Panc1 (cell line): ENCODE measurements at places on chromosomes 5 and 9.

DNA sequence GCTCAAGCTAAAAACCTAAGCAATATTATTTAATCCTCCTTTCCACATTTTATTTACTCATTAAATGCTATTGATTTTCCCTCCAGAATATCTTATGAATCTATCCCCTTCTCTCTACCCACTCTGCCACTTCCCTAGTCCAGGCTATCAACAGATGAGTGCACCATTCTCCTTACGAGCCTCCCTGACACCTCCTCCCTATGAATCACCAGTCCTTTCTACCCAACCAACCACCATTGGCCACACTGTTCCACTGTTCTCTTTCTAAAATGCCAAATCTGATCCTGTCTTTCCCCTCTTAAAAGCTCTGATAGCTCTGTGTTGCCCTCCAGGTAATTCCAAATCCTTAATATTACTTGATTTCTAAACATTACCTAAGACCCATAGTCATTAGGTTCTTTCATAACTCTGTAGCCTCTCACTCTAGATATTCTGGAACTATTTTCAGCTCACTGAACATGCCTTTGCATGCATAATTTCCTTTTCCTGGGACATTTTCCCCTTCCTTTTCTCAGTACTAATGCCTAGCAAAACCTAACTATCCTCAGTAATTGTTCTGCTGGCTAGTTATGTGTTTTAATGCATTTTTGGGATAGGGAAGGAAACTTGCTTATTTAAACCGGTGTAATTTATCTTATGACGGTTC, 126.3 kb downstream of the UNC13B start:
- no peak for DNase-seq

DNA sequence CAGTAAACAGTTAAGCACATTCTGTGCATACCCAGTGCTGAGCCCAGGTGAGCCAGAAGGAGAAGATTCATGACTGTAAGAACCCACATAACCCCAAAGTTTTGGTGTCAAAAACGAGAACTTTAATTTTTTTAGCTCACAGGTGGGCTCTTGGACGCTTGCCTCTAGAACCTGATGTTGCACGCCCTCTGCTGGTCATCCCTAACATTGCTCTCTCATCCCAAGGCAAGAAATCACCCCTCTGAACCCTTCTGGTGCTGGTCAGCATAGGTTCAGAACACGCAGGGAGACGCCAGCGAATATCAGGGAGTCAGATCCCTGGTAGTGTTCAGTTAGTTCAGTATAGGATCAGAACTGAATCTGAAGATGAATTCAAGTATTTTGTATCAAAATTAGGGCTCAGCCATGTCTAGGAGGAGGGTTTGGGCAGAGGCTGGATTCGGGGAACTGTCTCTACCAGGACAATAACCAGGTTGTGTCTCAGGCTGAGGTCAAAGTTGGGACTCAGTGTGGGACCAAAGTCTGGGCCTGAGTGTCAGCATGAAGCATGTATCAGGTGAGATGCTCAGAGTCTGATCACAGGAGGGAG, 4.1 kb upstream of the DNAJB5 start:
- DNase-seq: no peak

DNA sequence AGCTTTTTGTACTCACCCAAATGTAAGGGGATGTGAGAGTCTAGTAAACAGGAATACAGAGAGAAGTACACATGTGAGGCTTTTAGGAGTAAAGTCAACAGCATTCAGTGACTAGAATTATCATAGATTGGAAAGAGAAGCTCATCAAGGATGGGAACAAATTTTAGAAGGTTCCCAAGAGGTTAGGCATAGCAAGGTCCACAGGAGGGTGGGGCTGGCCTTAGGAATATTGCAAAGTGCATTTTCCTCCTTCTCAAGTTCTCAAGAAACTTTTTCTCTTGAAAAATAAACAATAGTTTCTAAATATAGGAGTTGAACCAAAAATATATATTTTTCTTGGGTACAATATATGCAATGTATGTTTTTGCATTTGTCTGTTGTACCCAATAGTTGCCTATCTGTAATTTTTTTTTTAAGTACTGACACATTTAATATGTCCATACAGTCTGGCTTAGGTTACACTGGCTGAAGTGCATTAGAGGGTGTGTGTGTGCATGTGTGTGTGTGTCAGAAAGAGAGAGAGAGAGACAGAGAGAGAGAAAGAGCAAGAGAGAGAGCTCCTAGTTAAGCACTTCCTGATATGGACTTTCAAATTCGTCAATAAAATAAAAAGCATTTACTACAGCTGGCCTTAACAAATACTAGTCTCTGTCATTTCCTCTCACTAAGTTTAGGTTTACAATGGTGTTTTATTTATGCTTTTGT, 62.2 kb downstream of the SNX18 start:
- DNase-seq: no peak

- no peak for DNase-seq
Observed at GRCh38 chr5:157020511-157021222, 38.2 kb downstream of the HAVCR1 start.

GRCh38 chr5:5586721-5587120, 164.2 kb downstream of the ICE1 start:
- DNase-seq: no peak

GRCh38 chr5:23027331-23027730, 174.2 kb upstream of the CDH12 start:
- DNase-seq: no peak

GRCh38 chr5:172076761-172077244, 70.4 kb upstream of the FBXW11 start:
- DNase-seq: no peak

- DNase-seq: no peak
Observed at GRCh38 chr9:128159522-128159783, 612 bp upstream of the BBLN start.

DNA sequence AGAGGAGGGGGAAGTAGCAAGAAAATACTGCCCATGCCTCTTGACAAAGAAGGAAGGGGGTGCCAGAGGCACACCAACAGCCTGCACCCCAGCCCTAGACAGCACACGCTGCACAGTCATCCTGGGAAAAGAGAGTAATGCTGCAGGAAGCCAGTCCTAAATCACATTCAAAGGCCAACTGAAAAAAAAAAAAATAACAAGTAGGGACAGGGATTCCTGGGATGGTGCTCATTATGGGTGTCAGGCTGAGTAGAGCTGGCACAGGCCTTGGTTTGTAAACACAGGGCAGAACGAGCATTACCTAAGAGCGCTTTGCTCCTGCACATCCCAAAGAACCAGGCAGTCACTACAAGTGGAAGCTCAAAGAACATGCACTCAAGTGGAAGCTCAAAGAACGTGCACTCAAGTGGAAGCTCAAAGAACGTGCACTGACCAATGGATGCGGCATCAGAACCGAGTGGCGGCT, 7.8 kb downstream of the RAPGEF1 start:
- DNase-seq: no peak

GRCh38 chr9:99867968-99868367, 38.5 kb upstream of the STX17 start:
- DNase-seq: no peak

DNA sequence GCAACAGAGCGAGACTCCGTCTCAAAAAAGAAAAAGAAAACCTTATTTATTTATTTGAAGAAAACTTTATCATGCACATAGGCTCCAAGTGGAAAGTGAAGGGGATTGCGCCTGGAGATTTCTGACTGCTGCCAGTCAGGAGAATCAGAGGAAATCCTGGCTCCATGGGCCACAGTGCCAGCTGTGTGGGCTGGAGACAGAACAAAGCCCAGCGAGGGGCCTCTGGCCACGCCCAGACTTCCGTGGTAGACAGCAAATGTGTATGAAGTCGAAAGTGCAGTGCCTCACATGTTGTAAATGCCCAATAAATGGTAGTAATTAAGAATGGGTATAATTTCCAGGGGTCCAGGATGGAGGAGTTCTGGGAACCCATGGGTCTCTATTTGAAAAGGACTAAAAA, 75.8 kb upstream of the WWC1 start:
- no peak for DNase-seq

DNA sequence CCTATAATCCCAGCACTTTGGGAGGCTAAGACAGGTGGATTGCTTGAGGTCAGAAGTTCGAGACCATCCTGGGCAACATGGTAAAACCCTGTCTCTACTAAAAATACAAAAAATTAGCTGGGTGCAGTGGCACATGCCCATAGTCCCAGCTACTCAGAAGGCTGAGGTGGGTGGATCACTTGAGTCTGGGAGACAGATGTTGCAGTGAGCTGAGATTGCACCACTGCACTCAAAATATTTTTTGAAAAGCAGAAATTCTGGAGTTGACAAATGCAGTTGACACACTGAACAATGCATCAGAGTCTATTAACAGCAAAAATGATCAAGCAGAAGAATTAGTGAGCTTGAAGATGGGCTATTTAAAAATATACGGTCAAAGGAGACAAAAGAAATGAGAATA, 35.5 kb downstream of the NDUFAF2 start:
- DNase-seq: no peak

- DNase-seq: no peak
Observed at GRCh38 chr9:5449521-5450358, 602 bp upstream of the CD274 start.

DNA sequence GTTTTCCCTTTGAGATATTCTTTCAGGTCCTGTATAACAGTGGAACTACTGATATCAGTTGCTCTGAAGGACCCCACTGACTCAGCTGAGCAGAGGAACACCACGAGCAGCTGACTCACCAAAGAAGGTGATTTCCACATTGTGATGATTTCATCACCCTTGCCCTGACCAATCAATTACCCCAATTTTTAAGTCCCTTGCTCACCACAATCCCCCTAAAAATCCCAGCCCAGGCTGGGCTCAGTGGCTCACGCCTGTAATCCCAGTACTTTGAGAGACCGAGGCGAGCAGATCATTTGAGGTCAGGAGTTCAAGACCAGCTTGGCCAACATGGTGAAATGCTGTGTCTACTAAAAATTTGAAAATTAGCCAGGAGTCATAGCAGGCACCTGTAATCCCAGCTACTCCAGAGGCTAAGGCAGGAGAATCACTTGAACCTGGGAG, 125.3 kb upstream of the ABCA1 start:
- no peak for DNase-seq

DNA sequence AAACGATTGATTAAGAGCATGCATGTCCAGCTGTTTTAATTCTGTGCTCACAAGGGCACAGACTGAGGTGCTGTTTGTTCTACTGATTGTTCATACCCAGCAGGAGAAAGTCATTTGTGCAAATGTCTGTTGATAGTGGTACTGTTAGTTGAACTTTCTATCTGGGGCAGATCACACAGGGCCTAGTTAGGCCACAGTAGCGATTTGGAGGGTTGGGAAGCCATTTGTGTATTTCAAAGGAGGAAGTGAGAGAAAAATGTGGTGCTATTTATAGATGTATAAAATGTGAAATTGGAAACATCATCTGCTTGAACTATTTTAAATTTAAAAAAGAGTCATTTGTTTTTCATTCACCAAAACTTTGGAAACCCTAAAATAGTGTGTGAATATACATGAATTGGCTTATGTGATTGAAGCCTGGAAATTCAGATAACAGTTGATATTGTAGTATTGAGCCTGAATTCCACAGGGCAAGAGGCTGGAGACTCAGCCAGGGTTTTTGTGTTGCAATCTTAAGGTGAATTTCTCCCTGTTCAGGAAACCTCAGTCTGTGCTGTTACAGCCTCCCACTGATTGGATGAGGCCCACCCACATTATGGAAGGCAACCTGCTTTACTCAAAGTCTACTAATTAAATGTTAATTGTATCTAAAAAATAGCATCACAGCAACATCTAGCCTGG, 162.0 kb upstream of the CDKN2B start:
- no peak for DNase-seq

GRCh38 chr5:143521846-143522400, 118.4 kb upstream of the NR3C1 start:
- no peak for DNase-seq

DNA sequence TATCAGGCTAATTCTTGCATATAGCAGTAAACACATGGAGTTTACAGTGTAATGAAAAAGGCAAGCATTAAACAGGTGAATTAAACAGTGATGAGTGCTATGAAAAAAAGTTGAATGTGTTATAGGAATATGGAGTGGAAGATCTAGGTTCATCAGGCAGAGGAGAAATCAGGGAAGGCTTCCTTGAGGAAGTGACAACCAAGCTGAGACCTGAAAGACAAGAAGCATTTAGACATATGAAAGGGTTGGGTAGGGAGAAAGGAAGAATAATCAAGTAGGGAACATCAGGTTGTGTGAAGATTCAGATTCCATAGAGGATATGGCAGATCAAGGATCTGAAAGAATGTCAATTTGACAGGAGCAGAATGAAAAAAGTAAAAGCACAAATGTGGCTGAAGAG, 612.5 kb downstream of the PRELID2 start:
- DNase-seq: no peak

DNA sequence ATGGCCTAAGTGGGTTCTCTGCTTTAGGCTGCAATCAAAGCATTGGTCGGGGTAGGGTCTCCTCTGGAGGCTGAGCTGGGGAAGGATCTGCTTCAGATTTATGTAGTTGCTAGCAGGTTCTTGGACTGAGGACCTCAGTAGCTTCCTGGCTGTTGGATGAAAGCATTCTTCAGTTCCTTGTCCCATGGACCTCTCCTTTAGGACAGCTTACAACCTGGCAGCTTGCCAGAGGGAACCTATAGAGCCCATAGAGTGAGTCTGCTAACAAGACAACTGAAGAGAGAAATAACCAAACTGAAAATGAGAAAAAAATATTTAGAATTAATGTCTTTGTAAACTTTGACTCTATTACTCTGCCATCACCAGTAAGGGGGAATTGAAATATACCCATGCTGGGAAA, 12.4 kb downstream of the MRPS30 start:
- no peak for DNase-seq

DNA sequence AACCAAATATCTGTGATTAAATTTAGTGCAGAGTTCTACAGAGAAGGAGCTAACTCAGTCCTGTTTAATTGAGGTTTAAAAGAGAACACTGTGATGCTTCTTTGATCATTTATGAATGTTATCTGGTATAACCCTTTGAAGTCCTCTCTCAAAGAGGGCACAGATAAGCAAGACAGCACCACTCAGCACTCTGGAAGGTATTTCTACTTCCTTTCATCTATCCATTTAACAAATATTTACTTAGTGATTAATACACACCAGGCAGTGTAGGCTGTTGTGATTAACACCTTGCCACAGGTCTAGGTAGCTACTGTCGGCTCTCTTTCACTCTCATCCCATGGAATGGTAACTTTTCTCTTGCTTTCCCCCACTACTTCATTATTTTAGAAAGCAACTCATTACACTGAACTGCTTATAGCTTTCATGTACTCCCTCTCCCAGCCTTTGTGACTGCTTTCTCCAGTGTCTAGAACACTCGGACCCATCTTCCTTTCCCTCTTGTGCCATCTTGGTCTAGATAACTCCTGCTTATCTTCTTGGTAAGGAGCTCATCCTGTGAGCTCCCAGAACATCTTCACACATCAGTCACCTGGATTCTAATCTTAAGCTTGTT, 54.7 kb downstream of the GLDC start:
- no peak for DNase-seq

GRCh38 chr9:89501311-89501898, 3.5 kb upstream of the SEMA4D start:
- no peak for DNase-seq

DNA sequence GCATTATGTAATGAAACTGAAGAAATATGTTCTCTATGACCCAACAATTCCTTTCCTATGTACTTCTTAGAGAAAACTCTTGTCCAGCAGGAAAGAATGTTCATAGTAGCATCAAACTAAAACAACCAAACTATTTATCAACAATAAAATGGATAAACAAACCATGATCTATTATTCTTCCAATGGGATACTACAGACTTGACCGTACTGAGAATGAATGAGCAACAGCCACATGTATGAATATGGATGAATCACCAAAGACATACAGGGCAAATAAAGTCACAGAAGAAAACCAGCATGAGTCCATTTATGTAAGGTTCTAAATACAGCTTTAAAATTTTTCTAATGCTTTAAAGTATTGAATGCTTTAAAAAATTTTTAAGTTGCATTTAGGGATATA, 73.6 kb upstream of the SUSD1 start:
- no peak for DNase-seq
